ENCODE measurements at places on chromosomes 12 and 14.
A peak's percentile ranks its signal among the peaks of the same experiment; 100 is the strongest.

GRCh38 chr12:51442324-51442723 lies 17.7 kb downstream of the SLC4A8 start:
- DNase-seq = no peak

- peak; percentile 11 for DNase-seq
These were observed 184.5 kb downstream of the AKAP6 start for GRCh38 chr14:32513571-32514009.

DNA sequence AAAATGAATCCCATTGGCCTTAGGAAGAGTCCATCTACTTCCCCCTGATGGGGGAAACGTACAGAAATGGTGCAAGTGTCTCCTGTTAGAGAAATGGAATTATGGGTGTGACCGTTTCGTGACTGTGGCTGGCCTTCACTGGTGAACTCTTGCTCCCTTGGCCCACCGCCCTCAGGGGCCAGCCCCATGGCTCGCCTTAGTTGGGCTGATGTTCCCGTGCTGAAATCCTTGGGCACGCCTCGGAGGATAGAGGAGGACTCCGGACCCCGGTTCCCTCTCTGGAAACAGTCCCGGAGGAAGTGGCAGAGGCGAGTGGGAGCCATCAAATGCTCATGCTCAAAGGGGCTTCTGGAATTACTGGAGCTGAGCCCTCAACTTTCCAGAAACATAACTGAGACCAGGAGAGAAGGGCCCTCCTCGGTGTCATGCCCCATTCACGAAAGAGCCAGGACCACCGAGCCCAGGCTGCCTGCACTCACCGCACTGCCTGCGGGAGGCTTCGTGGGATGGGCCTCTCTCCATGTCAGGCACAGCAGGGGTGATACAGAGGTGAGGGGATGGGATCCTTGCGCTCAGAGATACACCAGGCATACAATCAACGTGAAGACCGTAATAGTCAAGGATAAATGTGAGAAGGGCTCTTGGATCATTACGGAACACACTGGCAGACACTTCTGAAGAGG lies 10.1 kb upstream of the CACNA2D4 start:
- DNase-seq = no peak

- DNase-seq = peak; percentile 75
These were observed 239.1 kb downstream of the SSPN start for GRCh38 chr12:26434299-26435068.

GRCh38 chr12:66119870-66120241 lies 10.7 kb downstream of the LLPH start:
- no peak for DNase-seq

- no peak for DNase-seq
These were observed 10.6 kb upstream of the VWF start for GRCh38 chr12:6135071-6135470.

DNA sequence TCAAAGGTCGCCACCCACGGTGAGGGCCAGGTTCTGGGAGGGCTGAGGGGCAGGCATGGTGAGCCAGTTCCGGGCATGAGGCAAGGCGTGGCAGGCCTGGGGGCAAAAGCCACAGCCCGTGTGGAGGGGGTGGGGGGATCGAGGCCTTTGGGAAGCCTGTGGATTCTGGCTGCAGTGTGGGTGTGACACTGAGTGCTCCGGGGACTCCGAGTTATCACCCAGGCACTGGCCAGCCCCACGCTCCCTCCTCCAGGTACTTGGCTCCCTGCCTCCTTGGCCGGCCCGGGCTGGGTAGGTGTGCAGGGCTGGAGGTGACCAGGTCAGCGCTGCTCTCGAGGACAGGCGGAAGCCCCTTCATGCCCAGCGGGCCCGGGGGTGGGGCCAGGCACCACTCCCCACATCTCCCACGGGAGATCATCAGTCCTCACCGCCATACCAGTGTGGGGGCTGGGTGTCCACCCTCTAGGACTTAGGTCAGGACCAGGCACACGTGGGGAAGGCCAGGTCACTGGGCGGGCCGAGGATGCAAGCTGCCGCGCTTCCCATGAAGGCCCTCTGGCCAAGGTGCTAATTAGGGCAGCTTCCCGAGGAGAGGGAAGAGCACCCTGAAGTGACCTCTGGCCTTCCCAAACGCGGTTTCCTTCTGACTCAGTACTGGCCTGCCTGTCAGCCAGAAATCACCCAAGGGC lies 34.1 kb upstream of the TDRD9 start:
- DNase-seq = no peak

GRCh38 chr12:130663514-130663913 lies 52.6 kb downstream of the RIMBP2 start:
- DNase-seq = no peak

DNA sequence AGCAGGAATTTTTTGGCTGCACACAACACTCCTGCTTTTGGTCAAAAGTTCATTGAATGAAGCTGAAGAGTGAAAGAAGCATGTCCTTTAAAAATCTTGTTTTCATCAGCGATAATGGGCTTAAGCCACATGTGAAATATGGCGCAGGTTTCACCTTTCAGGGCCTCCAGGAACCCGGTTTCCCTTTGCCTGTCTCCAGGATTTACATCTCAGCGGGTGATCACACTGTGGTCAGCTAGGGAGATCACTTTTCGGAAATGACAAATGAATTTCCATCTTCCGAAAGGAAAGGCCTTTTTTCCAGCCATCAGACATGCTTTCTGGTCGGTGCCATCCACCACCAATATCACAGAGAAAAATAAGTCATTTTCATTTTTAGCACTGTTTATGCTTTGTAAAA lies 727.1 kb upstream of the TBX3 start:
- DNase-seq = no peak

DNA sequence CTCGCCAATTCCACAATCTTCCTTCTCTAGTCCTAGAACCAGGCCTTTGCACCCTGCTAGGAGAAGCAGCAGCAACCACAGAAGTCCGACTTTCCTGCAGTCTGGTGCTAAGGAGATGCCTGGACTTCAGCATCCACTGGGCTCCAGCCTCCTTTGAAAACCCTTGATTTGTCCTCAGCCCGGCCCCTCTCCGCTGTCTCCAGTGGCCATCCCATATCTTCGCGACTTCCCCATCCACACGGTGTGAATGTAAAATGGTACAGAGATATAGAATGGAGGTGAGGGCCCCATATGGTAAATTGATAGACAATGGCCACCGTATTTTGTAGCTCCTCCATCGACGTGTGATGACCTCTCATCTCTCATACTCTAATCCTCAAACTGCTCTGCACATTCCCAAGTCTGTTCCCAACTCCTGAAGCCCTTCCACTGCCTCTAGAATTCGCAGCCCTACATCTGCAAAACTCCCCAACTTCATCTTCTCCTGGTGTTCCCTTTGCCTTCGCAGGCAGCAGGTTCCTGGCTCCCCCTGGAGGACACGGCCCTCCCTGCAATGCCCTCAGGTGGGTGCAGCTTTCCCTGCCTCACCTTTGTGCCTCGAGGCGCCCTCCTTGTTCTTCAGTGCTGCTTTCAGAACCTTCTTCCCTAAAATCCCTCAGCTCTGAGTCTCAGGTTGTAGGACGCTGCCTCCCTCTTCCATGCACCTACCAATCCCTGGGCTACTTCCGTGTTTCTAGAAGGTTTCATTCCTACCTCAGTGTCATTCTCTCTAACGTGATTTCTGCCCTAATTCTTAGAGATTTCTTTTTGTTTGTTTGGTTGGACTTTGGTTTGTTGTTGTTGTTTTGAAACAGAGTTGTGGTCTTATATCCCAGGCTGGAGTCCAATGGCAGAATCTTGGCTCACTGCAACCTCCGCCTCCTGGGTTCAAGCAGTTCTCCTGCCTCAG lies 36.7 kb downstream of the TMBIM6 start:
- peak; percentile 49 for DNase-seq

- DNase-seq = no peak
These were observed 579.1 kb downstream of the PRKD1 start for GRCh38 chr14:29348504-29348903.

DNA sequence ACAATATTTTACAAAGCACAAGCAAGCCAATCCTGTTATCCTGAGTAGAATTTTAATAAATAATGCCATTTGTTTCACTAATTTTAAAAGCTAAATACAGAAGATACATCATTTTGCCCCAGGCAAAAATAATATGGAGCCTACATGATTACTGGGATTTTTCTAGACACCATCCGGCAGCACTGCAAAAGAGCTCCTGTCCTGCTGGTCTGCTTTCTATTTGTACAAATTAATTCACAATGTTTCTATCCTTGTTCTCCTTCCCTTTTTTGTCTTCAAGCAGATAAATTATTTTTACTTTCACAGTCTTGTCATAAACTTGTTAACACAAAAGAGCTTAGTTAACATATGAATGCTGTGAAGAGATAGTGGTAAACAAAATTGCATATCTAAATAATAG lies 4.6 kb downstream of the SIX1 start:
- DNase-seq = no peak

DNA sequence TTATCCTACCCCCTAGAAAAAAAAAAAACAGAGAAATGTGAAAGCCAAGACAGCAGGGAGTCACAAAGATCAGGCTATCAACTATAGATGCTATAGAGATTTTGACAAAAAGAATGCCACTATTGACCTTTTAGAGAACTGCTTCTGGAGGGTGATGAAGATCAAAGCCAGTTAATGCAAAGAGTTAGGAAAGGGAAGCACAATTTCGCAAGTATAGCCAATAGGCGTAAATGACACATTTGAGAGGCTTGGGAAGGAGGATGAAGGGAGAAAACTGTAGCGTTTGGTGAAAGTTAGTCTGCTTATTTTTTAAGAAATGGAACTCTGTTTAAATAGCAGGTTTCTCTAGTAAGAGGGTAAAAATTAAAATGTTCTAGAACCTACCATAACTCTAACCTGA lies 190.7 kb downstream of the DUSP6 start:
- DNase-seq = no peak

DNA sequence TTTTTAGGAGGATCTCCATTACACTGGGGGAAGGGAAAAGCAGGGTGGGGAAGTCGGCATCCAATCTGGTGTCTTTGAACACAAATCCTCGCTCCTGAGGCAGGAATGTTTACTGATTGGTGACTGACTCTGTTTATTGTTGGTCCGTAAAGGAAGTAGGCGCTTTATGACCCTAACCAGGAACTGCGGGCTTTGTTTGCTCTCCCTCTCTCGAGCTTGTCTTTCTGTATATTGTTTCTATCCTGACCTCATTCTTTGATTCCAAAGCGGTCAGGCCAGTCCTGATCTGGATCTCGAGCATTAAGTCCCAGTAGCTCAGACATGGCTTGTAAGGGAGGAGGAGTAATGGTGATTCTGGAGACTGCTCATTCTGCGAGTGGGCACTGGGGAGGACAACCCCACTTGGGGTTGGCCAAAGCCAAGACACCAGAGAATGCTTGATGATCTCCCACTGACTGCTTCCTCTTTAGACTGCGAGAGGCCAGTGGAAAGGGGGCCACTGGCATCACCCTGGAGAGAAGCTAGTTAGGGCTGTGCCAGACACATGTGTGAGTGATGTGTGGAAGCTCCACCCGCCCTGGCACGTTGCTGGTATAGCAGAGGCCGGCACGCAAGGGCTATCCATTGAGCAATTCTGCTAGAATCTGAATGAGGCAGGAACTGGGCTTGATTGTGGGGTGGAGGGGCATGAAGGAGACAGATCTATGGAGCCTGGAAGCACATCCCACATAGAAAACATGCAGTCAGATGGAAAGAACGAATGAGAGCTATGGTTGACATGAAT lies 194.6 kb downstream of the PAX9 start:
- no peak for DNase-seq

DNA sequence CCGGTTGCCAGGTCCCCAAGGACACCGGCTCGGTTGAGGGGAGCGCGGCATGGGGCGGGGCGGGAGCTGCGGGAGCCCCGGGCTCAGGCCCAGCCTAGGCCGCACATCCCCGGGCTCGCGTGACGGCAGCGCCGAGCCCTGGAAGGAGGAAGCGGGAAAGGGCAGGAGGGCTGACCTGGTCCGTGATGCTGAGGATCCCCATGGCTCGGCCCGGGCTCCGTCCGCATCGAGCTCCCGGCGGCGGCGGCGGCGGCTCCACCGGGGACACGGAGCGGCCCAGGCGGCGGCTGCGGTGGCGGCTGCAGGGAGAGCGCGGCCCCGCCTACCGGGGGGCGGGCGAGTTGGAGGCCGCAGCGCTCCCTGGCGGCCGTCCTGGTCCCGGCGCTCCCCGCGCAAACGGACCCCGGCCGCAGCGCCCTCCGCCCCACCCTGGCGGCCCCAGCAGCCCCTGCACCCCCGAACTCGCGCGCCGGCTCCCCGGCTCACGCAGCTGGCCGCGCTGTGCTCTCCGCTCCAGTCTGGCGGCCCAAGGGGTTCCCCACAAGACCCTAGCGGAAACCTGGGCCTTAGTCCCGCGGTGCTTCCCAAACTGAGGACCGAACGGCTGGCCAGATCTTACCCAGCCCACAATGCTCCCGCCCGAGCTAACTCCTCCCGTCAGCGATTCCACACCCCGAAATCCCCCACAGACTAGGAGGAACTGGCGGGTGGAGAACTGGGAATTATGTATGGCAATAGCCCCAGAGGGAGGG lies at the start of gene ANKRD52:
Gene ANKRD52 (minus strand): TSS at position 317 of the 752 bp plus-strand sequence. CDS start 115 bp downstream, at position 202.
- peak; percentile 83 for DNase-seq

- DNase-seq = no peak
These were observed 13.9 kb upstream of the PSMC1 start for GRCh38 chr14:90242444-90242843.

DNA sequence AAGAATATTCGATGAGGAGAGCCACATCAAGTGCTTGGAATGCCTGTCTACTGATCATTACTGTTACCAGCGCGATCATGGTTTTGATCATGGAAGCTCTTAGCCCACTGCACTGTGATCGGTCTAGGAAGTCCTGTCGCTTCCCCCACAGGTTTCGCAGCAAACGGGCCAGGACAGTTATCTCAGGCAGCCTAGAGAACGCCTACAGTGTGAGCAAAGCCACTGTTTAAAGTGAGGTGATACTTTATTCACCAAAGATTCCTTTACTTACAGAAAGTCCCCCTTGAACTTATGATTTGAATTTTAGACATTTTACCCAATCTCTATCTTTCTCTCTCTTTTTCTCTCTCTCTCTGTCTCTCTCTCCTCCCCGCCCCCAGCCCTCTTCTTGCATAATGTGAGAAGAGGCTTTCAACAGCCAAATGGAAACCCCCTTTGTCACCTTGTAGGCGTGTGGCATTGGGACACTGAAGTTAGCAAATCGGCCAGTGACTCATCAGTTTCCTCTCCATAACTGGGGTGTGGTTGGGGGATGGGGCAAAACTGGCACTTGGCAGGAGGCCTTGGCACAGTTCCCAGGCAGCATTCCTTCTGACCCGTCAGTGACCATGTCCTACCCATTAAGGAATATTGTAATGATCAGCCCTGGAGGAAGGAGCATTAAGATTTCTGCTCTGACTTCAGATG lies 214.8 kb downstream of the CHST11 start:
- peak; percentile 20 for DNase-seq

GRCh38 chr12:10097521-10097920 lies 1.3 kb downstream of the CLEC1A start:
- no peak for DNase-seq

DNA sequence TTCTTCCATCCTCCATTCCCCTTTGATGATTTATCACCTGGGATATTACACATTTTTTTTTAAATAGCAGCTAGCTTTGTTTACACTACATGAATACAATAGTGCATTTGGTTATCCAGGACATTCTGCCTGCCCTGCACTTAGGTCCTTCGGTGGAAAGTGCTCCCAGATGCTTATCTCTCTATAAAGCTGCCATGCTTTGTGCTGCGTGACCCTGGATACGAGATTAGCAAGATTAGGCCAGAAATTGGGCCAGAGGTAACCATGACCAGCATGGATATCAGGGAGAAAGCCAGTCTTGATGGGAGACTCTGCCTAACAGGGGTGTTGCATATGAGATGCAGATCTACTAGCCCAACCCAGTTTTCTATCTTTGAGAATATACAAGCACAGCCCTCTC lies 12.1 kb upstream of the KRT83 start:
- DNase-seq = no peak

- no peak for DNase-seq
These were observed 662 bp upstream of the BATF start for GRCh38 chr14:75521415-75522199.
